Suprapubic skin (tissue), 4 donors: ENCODE measurements at places on chromosomes 12 and 14.

GRCh38 chr12:75665216-75665615 lies 153.8 kb upstream of the KRR1 start:
- DNase-seq = no peak

DNA sequence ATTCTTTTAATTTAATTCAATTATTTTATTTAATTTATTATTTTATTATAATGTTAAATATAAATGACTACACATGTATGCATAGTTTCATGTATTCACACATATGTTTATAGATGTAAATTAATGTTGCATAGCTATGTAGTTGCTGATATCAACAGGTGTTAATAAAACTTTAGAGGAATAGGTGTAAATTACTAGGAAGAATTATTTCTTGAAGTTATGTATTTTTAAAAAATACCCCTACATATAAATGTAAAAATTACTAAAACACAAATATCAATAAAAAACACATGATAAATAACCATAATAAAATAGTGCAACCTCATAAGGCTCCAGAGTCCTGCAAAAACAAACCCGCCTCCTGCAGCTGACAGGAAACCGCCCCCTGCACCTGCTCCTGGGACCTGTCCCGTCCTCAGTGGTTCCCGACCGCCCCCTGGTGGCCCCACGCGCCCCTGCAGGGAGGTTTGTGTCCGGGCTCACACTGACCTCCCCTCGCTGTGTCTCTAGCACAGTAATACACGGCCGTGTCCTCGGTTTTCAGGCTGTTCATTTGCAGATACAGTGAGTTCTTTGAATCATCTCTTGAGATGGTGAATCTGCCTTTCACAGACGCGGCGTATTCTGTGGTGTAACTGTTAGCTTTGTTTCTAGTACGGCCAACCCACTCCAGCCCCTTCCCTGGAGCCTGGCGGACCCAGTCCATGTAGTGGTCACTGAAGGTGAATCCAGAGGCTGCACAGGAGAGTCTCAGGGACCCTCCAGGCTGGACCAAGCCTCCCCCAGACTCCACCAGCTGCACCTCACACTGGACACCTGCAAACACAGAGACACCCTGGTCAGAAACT lies 1264.0 kb downstream of the TMEM121 start:
- DNase-seq = no peak

GRCh38 chr12:115870021-115870420 lies 407.5 kb downstream of the MED13L start:
- DNase-seq = no peak

GRCh38 chr12:42834062-42834461 lies 244.5 kb upstream of the PRICKLE1 start:
- no peak for DNase-seq

DNA sequence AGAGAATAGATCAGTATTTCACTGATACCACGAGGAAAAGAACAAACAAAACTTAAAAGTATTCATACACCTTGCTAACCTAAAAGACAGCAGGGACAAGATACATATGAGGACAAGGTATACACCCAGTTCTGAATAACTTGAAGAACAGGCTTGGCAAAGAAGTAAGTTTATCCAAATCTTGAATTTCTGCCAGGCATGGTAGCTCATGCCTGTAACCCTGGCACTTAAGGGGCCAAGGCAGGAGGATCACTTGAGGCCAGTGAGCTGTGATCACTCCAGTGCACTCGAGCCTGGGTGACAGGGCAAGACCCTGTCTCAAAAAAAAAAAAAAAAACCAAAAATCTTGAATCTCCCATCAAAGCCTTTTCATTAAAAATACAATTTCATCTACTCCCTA lies 25.0 kb downstream of the EIF2S1 start:
- DNase-seq = no peak

- peak; percentile 91 for DNase-seq
Measured at GRCh38 chr12:54411391-54412241, 7.5 kb downstream of the ITGA5 start.

GRCh38 chr14:44370727-44371126 lies 136.4 kb downstream of the FSCB start:
- no peak for DNase-seq

GRCh38 chr14:77045238-77046162 lies 17.0 kb upstream of the IRF2BPL start:
- no peak for DNase-seq

DNA sequence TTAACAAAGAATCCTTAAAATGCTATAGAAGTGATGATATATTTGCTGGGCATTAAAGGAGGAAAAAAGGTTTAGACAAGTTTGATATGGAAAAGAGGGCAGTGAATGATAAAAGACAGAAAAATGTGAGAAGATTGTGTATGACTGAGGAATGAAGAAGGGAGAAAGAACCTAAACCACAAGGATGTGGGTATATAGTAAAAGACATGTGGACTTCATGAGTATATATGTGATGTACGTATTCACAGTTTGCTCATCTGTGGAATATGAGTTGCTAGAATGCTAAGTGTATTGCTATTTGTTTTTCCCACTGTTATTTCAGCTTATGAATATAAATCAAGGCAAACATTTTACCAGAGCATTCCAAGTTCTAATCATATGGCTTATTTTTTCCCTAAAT lies 2.1 kb upstream of the SLC16A7 start:
- DNase-seq = no peak

GRCh38 chr14:94120667-94121340 lies 8.6 kb downstream of the IFI27L2 start:
- DNase-seq = peak; percentile 20

GRCh38 chr14:105421723-105422615 lies 2.3 kb downstream of the MTA1 start:
- DNase-seq = no peak

- DNase-seq = no peak
Measured at GRCh38 chr12:12016284-12017100, 54.2 kb upstream of the BCL2L14 start.

DNA sequence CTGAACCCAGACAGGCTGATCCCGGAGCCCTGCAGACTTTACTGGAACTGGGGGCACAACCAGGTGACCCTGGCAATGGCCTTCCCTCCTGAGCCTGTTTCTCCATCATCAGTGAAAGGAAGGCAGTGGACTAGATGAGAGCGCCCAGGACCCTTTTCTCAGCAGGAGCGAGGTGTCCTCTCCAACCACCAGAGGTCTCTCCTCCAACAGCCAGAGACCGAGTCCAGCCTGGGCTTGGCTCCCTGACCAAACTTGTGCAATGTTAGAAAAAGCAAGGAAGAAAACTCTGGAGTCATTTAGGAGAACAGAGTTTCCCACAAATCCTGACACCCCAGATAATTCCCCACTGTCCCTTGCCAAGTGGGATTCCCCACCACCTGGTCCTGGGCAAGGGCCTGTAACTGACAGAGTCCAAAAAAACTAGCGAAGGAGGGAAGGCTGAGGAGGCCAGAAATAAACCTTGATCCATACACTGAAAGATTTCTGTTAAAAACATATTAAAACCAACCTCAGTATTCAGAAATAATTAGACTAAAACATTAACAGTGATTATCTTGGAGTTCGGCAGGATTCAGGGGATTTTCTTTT lies 9.0 kb downstream of the RPS6KL1 start:
- peak; percentile 87 for DNase-seq

DNA sequence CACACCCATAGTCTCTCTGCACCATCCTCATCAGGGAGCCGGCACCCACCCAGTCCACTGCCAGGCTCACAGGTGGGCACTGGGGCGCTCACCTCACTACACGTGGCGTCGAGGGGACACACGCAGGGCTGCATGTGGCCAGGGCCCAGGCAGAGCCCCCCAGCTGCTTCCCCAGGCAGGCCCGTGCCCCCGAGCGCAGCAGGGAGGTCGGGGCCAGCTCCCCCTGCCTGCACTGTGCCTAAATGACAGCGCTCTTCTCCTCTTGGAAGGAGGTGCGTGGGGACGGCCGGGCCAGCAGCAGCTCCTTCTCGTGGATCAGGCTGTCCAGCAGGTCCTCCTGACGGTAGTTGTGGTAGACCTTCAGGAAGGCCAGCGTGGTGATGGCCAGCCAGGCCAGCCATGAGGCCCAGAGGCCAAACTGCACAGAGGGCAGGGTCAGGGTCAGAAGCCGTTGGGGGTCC lies 11.3 kb downstream of the TMEM179 start:
- DNase-seq = no peak

- DNase-seq = no peak
Measured at GRCh38 chr12:128339126-128339520, 72.2 kb downstream of the TMEM132C start.

DNA sequence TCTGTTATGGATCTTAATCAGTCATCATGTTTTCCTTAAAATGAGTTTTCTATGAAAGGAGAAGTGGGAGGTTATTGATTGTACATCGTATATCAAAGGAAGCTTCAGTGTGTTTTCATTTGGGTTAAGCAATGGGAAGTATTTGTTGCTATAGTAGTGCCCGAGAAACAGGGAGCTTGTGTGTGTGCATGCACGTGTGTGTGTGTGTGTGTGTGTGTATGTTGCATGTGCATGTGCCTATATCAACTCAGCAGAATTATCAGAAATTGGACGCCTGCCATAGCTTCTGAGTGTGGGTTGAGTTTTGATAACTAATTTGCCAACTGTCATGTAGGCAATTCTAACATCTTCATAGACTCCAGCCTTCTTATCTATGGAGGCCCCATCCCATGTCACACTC lies 246.1 kb upstream of the CRY1 start:
- DNase-seq = no peak

DNA sequence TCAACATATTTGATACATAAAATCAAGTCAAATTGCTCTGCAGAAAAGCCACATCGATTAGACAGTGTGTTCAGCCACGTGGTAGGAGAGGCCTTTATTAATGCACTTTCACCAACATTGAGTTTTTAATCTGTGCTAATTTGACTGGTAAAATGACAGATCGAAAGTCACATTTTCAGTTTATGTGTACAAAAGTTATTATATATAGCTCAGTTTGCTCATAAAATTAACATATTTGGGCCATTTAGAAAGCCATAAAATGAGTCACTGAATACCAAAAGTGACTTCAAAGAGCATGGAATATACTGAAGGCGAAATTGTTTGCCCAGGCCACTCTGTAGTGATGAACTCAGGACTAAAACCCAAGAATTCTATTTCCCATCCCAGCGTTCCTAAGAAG lies 26.0 kb downstream of the C12orf42 start:
- no peak for DNase-seq

GRCh38 chr12:31298922-31299321 lies 27.0 kb downstream of the SINHCAF start:
- no peak for DNase-seq

DNA sequence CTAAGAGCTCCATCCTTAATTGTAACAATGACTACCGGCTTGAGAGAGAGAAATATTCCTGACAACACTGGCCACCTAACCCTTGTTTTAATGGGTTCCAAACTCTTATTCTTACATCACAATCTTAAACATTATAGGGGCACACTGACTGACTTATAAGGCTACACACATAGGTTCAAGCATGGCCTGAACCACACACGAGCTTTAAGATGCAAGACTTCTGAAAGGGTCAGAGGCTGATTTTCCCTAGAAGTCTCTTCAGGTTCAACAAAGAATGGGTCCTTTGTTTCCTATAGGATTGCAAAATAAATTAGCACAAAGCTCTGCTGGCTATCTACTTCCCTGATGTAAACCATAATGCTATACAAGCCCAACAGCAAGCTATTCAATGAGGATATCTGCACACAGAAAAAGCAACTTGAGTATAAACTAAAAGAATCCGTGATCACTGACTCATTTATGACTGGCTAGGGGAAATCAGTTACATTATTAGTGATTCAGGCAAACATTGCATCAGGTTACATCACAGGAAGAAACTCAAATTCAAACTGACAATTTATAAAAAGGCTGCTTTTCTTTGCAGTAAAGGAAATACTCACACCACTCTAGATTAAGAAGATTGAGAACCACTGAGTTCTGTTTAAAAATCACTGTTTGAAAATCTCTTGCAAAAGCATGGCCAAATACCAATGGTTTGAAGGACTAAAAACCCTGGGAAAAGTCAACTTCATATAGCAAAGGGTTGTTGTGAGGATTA lies 8.5 kb downstream of the BTG1 start:
- no peak for DNase-seq

GRCh38 chr14:23296012-23296777 lies 6.5 kb downstream of the PPP1R3E start:
- no peak for DNase-seq

GRCh38 chr12:4366090-4366489 lies 13.4 kb downstream of the FGF23 start:
- DNase-seq = no peak

DNA sequence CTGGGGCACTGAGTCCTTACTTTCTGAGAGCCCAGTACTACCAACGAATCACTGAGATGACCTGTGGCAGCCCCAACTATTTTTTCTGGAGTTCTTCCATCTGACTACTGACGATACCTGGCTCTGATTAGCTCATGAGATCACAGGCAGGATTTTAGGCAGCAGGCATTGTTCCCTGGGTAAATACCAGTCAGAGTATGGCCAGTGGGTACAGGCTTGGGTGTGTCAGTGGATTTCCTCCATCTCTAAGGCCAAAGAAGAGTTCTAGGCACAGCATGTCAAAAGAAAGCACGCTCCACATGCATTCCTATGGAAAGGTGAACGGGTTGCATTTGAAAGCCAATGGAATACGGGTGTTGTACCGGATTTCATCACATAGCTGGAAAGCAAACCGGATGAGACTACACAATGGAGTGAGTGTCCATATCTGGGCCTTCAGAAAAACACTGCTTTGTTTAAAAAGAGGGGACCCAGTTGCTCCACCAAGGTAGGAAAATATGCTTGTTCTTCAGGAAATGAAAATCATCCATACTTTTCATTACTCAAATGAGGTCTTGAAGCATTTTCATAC lies 55.0 kb downstream of the PAX9 start:
- DNase-seq = no peak

DNA sequence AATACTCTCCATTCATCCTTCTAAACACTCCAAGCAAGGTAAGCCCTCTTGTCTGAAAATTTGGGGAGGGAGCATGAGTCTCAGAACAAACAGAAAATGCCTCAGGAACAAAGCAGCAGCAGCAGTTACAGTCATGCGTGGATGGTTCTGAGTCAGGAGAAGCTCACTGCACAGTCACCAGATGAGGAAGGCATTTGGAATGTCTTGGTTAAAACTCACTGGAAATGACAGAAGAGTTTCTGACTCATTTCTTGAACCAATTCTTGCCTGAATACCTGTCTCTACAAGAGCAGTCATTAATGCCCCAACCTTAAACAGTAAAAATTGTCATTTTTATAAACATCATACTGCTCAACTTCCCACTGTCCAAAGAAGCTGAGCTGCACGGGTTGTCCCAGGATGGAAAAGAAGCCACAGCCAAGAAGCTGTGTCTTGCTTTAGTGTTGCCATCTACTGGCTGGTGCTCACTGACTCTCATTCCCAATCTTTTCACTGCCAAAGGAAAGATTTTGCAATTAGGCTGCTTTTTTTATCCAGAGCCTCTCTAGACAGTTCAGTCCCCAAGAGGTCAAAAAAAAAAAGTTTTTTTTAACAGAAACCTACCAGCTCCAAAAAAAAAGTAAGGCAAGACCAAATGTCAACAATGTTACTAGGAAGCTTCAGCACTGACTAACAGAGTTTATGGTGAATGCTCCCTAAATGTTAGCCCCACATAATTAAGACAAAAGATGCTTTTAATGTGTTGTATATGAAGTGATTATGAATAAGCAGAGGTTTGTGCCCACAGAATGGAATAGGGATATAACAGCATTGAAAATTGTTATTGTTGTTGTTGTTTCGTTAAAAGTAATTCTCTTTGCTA lies 40.4 kb downstream of the KICS2 start:
- no peak for DNase-seq

- DNase-seq = no peak
Measured at GRCh38 chr14:44960146-44960545, 1.6 kb downstream of the KLHL28 start.

GRCh38 chr14:105882626-105883025 lies 356.2 kb downstream of the TMEM121 start:
- peak; percentile 50 for DNase-seq
